Fibroblast of skin of right quadriceps (primary cell): ENCODE measurements at places on chromosomes 5 and 9.
A peak's percentile ranks its signal among the peaks of the same experiment; 100 is the strongest.

- DNase-seq = no peak
Measured at GRCh38 chr5:127865273-127865672, 162.1 kb downstream of the CCDC192 start.

GRCh38 chr5:143302341-143303045 is 101.0 kb downstream of the NR3C1 start:
- DNase-seq = peak; percentile 68

GRCh38 chr9:104682642-104683041 is 11.7 kb upstream of the OR13D1 start:
- DNase-seq = peak; percentile 61

- no peak for DNase-seq
Measured at GRCh38 chr5:173826086-173826427, 62.1 kb upstream of the CPEB4 start.

- DNase-seq = no peak
Measured at GRCh38 chr5:157109744-157110143, 900 bp upstream of the HAVCR2 start.

- peak; percentile 29 for DNase-seq
Measured at GRCh38 chr5:171367424-171368370, 20.0 kb upstream of the NPM1 start.

GRCh38 chr5:159680095-159680494 is 236.2 kb upstream of the ADRA1B start:
- no peak for DNase-seq

DNA sequence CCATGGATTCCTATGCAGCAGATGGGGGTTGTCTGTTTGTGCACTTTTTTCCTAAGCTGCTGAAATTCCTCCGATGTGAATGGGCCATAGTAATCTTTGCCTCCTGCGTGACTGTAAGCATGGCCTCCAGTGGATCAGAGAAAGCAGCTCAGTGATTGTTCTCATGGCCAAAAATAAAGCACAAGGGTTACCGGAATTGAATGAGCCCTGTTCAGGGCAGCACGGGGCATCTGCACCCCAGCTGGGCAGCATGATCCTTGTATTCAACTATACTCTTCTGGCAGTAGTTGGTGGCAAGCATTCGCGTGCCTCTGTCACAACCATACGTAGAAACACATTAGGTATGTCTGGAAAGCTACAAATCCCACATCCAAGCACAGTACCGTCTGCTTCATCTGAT is 193.9 kb downstream of the RORB start:
- no peak for DNase-seq

DNA sequence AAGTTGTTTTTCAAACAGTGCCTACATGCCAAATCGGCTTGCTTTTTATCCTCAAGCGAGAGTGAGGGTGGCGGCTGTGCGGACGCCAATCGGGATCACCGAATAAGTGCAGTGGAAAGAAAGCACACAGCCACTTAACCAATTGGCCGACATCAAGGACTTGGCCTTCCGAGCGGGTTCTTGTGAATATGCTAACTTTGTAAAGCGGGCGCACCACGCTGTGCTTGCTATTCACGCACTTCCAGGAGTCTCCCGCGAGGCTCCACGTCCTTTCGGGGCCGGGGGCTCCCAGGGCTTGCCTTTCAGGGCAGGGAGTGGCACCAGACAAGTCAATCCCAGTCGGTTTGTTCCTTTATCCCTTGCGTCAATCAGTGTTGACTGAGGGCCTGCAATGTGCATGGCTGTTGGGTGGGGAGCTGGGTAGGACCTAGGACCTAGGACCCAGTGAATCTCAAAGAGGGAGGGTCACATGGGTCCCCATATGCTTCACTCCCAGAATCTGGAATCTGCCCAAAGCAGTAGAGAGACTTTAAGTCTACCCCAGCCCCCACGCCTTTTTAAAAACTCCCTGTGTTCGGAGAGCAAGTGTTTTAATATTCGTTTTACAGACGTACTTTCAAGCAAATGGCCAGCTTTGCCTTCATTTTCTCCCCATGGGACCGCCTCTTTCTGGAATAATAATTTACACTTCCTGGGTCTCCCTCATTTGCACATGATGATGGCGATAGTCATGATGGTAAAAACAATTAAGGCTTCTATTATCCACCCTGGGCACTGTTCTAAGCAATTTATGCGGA is 2.0 kb upstream of the GCNT4 start:
- peak; percentile 62 for DNase-seq

DNA sequence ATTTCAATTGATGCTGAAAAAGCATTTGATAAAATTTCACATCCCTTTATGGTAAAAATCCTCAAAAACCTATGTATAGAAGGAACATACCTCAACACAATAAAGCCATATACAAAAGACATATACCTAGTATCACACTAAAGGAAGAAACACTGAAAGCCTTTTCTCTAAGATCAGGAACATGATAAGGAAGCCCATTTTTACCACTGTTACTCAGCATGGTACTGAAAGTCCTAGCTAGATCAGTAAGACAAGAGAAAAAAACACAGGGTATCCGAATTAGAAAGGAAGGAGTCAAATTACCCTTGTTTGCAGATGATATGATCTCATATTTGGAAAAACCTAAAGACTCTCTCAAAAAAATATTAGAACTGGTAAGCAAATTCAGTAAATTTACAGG is 350.2 kb upstream of the PDE4D start:
- DNase-seq = no peak

DNA sequence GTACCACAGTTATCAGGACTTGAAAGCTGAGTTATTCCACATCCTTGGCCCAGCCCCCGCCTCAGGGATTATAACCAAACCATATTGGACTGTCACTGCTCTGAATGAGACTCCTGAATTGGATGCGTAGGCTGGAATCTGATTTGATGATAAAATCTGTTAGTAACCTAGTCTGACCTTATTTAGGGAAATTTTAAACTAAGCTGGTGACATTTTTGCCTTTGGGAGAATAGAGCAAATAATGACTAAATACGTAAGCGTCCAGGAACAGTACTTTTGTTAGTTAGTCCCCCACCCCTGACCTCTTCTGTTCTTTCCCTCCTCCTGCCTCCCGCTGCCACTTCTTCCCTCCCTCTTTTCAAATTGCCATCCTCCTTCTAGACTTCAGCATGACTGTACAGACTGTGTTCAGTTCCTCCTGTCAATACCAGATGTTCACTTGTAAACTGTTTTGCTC is 92.6 kb downstream of the TLE4 start:
- no peak for DNase-seq

DNA sequence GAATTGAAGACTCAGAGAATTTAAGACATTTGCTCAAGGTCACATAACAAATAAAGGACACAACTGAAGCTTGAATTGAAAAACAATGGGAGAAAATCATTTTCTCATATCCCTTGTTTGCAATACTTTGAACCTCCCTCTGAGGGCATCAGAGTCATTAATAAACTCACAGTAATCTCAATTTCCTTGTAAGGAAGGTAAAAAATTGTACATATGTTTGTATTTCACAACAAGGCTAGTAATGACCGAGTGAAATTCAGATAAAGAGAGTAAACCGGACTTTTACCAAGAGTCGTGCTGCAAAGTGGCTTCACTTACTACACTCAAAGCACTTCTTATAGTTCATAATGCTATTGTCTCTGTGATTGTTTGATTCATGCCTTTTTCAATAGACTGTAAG is 665.0 kb downstream of the NR2F1-AS1 start:
- peak; percentile 9 for DNase-seq

GRCh38 chr5:144030904-144031303 is 139.6 kb downstream of the YIPF5 start:
- DNase-seq = no peak

DNA sequence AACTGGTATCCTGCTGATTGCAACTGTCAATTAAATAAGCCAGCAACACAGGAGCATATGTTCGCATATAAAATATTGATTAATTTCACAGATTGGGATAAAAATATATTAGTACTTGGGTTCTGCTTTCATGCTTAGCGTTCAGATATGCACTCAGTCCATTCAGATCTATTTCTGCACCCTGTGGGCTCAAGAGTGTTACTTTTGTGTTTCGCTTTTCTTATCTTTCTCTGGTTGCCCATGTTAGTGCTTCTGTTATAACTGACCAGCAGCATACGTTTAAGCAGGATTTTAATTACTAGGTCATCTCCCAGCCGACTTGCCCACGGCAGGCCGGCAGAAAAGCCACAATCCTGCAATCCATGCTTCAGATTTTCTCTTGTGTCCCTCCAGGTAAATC is 289.1 kb downstream of the EBF1 start:
- DNase-seq = no peak

- no peak for DNase-seq
Measured at GRCh38 chr5:95738072-95738471, 6.9 kb downstream of the RHOBTB3 start.

- no peak for DNase-seq
Measured at GRCh38 chr9:38032266-38033110, 36.5 kb downstream of the SHB start.

DNA sequence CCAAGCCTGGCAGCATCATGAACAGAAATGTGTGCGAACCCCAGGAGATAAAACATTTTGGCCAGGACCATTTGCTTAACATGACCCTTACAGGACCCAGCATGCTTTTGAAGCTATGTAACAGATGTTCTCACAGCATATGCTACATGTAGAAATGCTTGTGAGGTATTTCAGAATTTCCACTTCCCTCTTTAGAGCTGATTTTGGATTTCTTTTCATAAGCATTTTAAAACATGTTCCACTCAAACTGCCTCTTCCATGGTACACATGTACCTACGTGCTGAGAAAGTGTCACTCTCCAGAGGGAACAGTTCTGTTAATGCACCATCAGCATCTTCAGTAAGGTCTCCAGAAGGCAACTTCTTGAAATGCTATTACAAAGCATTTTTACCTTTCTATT is 15.7 kb upstream of the TSSK1B start:
- peak; percentile 2 for DNase-seq

DNA sequence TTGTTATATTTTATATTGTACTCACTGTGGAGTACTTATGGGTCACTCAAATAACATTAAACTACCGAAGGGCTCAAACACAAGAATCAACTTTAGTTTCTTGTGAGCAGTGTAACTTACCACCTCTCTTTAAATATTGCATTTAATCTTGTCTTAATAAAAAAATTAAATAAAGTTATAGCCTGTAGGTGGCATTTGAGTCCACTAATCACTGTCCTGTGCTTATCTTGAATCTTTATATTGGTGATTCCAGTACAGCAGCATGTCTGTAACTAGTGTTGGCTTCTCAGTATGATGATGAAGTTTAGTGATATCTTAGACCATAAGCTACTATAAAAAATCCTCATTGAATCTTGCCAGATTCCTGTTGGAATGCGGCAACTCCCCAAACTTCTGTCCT is 313.8 kb downstream of the FAM170A start:
- DNase-seq = peak; percentile 34

DNA sequence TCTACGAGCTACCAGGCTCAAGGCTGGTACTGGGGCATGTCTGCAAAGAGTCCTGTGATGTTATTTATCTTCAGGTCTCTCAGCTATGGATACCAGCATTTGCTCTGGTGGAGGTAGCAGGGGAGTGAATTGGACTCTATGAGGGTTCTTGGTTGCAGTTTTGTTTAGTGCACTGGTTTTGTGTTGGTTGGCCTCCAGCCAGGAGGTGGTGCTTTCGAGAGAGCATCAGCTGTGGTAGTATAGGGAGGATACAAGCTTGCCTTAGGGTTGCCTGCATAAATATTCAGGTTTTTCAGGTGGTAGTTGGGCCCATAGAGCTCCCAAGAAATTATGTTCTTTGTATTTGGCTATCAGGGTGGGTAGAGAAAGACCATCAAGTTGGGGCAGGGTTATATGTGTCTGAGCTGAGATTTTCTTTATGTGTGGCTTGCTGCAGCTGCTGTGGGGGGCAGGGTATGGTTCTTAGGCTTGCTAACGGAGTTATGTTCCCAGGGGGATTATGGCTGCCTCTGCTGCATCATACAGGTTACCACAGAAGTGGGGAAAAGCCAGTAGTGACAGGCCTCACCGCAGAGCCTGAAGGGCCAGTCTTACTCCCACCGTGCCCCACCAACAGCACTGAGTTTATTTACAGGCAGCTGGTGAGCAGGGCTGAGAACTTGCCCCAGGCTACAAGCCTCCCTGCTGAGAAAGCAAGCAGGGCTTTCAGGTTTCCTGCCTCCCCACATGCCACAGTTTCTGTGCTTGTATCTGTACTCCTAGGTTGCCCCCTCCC is 9.7 kb upstream of the RIOK2 start:
- DNase-seq = peak; percentile 57

DNA sequence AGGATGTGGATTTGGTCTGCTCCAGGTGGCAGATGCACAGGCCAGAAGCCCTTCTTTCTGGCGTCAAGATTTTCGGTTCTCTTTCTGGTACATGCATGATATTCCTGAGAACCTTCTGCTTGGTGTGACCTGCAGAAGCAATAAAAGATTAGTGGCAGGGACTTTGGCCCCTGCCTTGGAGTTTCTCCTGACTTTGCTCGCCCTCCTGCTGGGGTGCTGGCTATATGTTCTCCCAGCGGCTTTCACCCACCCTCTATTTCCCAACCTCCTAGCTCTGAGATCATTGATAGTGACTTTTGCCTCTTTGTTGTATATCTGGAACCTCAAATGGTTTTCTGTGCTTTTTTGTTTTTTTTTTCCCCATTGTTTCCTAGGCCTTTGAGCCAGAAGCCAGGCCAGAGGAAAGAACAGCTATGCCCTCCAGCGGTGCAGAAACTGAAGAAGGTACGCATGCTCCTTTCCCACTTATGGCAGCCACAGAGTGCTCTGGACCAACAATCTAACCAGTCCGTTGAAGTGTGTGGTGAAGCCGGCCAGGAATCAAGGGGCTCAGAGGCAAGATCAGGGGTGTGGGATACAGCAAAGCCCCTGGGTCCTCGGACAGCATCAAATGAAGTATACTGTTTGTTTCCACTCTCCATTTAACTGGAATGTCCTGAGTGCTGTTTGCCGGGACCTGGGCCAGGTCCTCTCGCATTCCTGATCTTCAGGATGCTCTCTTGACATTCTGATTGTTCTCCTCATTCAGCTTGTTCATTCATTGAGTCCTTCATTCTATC is 154.5 kb downstream of the ARHGEF28 start:
- DNase-seq = no peak

DNA sequence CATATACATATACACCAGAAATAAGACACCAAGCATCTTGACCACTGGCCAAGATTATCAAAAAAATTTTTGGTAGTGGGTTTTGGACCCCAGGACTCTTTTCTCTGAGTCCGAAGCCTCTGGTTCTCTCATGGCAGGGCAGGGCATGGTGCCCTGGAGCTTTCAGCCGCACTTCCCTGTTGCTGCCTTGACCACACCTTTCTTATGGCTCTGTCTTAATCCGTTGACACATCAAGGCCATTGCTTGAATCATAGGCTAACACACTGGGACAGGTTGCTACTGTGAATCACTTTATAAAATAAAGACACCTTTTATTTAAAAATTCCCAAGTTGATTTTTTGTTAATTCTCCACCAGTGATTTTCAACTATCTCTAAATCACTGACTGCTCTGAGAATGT is 45.4 kb upstream of the CAST start:
- no peak for DNase-seq

GRCh38 chr5:129356846-129357245 is 103.3 kb upstream of the ADAMTS19 start:
- DNase-seq = no peak

DNA sequence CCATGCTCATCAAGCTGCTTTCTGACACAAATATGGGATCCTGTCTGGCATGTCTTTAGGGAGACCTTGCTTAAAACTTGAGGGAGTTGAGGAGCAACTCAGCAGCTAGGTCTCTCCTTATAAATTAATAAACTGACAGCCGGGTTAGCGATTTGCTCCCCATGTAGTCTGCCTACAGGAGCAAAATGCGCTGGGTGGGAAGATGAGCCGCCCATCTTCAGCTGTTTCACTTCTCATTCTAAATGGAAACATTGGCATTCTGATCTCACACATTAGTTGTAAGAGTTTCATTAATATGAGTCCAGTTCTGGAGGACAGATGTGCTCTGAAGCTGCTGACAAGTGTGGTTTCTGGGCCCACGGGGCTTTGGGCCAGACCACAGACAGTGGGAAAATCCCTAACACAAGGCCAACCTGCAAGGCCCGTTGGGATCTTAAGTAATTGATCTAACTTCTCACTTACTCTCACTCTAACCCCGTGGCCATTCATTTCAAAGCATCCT is 197.0 kb downstream of the MCTP1 start:
- DNase-seq = peak; percentile 15
